ENCODE measurements at places on chromosomes 7 and 10. TPM values are rescaled to one million over a fixed set of nuclear protein-coding genes. Genes with fewer than 3 reads are reported as not detected.

ANKRD22 gene
- not detected for total RNA-seq

ADAM22 gene
- total RNA-seq: 111 TPM

FFAR4 gene
- 0.18 TPM for total RNA-seq

SLC16A12 gene
- 2.4 TPM for total RNA-seq

HOXA9 gene
- total RNA-seq: not detected

IGFBP1 gene
- 0.54 TPM for total RNA-seq

AKR1E2 gene
- 26.3 TPM for total RNA-seq

ETV1 gene
- 44.5 TPM for total RNA-seq

SPDYE2 gene
- total RNA-seq: not detected

TBRG4 gene
- 46.4 TPM for total RNA-seq

PRSS37 gene
- total RNA-seq: not detected

ECHDC3 gene
- total RNA-seq: 1.3 TPM

RPEL1 gene
- total RNA-seq: not detected

MUC12 gene
- total RNA-seq: 0.18 TPM

RBP3 gene
- not detected for total RNA-seq

ANXA8L1 gene
- not detected for total RNA-seq

NME8 gene
- not detected for total RNA-seq

SDK1 gene
- 33.1 TPM for total RNA-seq

RAPGEF5 gene
- 65.8 TPM for total RNA-seq

OR6V1 gene
- not detected for total RNA-seq

RNF148 gene
- 8.6 TPM for total RNA-seq

CPVL gene
- 7.8 TPM for total RNA-seq

CDH23 gene
- total RNA-seq: 4.5 TPM

CHAT gene
- total RNA-seq: 7.4 TPM

PLXNA4 gene
- 20.4 TPM for total RNA-seq

CUX1 gene
- 59.8 TPM for total RNA-seq

PLPP4 gene
- 27.6 TPM for total RNA-seq

PIP gene
- total RNA-seq: not detected

GNAT3 gene
- 2.1 TPM for total RNA-seq

ZNF33A gene
- 71.3 TPM for total RNA-seq

MYOZ1 gene
- 0.18 TPM for total RNA-seq

SAP25 gene
- total RNA-seq: not detected

PPP1R17 gene
- total RNA-seq: 4.4 TPM

NPTX2 gene
- 41.8 TPM for total RNA-seq

VSTM4 gene
- 10.4 TPM for total RNA-seq

STEAP1 gene
- 2.2 TPM for total RNA-seq

HOXA6 gene
- total RNA-seq: not detected

AKR1C2 gene
- total RNA-seq: 12.5 TPM

IRF5 gene
- 2.5 TPM for total RNA-seq

CCL24 gene
- total RNA-seq: not detected

MCM10 gene
- total RNA-seq: 6.4 TPM

OR13A1 gene
- total RNA-seq: 0.45 TPM

ADARB2 gene
- total RNA-seq: 8.2 TPM

CCDC172 gene
- total RNA-seq: not detected

TMEM130 gene
- 7.6 TPM for total RNA-seq

MEST gene
- 143 TPM for total RNA-seq

MALRD1 gene
- 2.3 TPM for total RNA-seq

FLNC gene
- total RNA-seq: 43.4 TPM

POLR3A gene
- total RNA-seq: 25.6 TPM

LEP gene
- 0.09 TPM for total RNA-seq

PHYH gene
- 11.2 TPM for total RNA-seq

MKRN1 gene
- 74.8 TPM for total RNA-seq
